CD8-positive, alpha-beta memory T cell (primary cell): ENCODE measurements at places on chromosomes 16 and 17.
A peak's percentile ranks its signal among the peaks of the same experiment; 100 is the strongest.

- DNase-seq, result no peak
These were observed 1.9 kb downstream of the CEMP1 start for GRCh38 chr16:2529061-2529931.

DNA sequence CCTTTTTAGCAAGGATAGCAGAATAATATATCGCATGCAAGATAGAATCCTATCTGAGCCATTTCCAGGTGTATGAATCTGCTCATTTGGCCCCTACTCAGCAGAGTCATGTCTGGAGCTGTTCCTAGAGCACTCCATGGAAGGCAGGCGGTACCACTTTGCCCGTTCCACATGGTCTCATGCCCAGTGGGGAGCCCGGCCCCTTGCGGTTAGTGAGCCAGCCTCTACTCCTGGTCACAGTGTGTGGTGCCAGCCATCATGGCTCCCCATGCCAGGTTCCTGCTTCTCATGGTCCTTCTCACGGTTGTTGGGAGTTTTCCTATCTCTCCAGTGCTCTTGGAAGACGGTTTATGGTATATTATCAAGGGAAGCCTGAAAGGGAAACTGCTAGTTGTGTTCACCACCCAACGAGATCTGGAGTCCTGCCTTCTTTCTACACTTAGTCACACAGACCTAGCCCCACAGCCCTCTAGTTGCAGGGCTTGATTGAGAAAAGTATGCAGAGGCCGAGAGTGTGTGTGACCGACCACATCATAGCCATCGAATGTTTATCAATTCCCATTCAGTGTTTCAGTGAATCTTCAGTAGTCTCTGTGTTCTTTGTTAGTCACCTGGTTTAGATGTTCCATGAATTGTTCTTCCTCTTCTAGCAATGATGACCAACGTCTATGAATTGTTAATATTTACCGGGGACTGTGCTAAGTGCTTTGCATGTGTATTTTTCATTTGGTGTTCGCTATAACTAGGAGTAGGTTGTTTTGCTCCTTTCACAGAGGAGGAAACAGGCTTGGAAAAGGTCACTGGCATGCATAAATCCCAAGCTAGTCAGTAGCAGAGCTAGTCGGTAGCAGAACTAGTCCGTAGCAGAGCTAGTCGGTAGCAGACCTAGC is 9.6 kb downstream of the JPT2 start:
- DNase-seq, result no peak

DNA sequence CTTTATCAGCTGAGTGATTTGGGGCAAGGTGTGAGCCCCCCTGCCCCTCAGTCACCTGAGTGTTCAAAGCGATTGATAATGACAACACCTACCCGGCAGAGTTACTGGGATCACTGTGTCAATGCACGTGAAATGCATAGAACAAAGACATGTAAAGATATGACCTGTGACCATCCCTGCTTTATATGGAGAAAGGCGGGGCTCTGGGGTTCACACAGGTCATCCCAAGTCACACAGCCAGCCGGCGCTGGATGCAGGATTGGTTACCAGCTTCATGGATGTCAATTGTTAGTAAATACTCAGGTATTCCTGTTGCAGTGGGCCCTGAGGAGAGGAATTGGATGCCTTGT is 64.4 kb downstream of the CRISPLD2 start:
- DNase-seq, result no peak

GRCh38 chr16:68993456-68993855 is 112.0 kb upstream of the HAS3 start:
- no peak for DNase-seq

- DNase-seq, result peak; percentile 80
These were observed at the start of gene TBC1D24 for GRCh38 chr16:2474877-2475412. Gene TBC1D24, plus strand, starts transcription at chr16:2475127. Its CDS starts 21,022 bp downstream, at chr16:2496149.

- DNase-seq, result no peak
These were observed 10.2 kb downstream of the CDH13 start for GRCh38 chr16:82636958-82637357.

DNA sequence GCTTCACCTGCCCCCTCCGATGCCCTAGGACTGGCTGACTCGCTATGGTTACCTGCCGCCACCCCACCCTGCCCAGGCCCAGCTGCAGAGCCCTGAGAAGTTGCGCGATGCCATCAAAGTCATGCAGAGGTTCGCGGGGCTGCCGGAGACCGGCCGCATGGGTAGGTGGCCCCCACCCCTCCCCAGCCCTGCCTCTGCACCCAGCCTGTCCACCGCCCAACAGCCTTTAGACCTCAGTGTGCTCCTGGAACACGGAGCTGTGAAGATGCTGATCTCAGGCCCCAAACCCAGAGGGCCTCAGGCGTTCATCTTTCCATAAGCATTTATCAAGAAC is 993 bp downstream of the MMP25 start:
- no peak for DNase-seq

DNA sequence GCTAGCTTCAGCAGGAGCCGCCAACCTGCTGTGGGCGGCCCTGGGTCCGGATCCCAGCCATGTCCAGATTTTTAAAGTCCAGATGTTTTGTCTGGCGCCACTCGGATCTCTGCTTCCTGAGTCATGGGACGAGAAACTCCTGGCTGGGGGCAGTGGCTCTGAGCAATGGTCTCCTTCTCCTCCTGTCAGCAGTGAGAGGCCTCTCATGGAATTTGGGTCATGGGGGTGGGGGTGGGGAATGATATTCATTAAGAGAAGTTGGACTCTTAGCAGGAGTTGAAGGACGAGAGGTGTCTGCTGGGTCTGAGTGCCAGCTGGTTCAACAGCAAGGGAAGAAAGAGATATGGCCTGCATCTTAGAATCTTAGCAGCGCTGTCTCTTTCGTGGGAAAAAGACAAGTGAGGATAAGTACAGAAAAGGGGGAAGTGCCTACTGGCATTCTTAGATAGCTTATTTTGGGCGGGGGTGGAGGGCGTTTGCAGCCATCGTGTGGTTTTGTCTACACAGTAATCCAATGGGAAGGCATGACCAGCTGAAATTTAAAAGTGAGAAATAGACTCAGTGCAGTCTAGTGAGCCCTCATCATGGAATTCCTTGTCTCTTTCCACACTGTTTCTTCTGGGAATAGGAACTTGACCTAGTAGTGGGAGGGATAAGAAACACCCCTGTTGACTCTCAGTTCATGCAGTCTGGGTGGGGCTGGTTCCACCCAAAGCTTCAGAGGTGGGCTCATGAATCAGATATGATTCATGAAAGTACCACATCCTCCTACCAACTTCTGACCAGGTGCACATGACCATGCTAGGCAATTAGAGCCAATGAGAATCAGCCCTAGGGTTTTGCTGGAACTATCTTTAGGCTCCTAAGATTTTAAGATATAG is 80.5 kb downstream of the MYH13 start:
- DNase-seq, result no peak

GRCh38 chr16:83769397-83770008 is 38.3 kb upstream of the HSBP1 start:
- DNase-seq, result no peak

GRCh38 chr16:80703131-80704071 is 101.0 kb downstream of the CDYL2 start:
- no peak for DNase-seq

GRCh38 chr17:45001310-45001709 is 33.2 kb upstream of the C1QL1 start:
- DNase-seq, result no peak

DNA sequence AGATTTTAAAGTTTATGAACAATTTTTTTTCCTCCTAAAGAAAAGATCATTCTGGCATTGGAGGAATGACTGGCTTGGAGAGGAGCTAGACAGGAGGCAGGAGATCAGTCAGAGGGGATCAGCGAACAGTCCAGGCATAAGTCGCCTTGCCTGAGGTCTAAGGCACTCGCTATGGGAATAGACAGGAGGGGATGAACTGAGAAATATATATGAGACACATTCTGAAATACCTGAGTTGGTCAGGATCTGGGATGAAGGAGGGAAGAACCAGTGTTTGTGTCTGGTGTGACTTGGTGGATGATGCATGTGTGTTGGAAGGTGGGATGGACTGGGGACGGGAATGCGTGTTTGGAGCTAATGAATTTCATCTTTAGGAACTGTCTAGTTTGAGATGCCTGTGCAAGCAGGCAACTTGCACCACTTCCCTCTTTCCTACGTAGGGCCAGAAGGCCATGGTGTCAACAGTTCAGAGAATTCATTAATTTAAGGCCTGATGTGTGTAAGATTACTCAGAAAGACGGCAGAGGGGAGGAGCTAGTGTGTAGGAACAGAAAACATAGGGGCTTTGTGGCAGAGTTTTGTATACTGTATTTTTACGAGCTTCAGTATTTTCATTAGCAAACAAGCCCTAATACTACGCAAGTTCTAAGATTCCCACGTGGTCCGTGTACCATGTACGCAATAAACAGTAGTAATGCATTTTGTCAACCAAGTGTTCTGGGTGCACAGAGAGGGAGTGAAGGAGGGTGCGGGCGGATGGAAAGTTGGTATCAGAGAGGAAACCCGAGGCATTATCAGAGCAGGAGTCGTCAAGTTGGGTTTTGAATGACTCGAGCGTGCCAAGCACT is 825 bp downstream of the HEATR6 start:
- no peak for DNase-seq

DNA sequence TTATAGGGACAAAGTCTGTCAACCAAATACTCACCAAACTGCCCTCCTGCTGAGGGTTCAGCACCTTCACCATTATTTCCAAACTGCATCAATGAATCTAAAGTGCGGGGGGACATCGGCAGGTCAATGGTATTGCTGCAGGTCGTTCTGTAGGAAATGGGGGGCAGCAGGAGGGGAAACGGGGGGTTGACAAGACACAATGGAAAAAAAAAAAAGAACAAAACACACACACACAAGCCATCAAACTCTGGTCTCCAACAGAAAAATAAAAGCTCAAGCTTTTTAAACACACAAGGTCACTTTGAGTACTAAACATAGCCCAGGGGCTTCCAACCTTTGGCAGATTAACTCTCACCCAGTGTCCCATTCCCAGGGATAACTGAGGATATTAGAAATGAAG is 28.5 kb downstream of the STAT5A start:
- no peak for DNase-seq

DNA sequence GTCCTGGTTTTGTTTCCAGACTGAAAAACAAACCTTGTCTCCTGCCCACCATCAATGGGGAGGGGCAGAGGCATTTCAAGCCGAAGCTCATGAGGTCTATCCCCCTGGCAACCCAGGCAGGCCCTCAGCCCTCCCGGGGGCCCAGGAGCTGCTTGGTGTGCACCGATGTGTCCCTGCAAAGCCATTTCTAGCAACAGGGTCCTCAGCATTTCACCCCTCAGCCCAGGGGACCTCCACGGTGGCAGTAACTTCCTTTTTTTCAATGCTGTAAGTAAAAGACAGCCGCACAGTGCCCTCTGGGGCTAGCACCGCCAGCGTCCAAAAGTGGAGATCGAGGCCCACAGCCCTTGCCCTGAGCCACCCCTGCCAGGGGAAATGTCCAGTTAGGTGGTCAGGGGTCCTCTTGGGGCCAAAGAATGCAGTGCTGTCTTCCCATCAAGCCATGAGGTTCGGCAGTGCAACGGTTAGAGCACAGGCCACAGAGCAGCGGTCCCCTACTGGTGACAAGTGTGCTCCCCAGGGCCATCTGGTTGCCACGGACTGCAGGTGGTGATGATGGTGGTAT is 79.9 kb downstream of the LITAF start:
- no peak for DNase-seq

- no peak for DNase-seq
These were observed 20.8 kb upstream of the ZNF423 start for GRCh38 chr16:49876716-49877129.

DNA sequence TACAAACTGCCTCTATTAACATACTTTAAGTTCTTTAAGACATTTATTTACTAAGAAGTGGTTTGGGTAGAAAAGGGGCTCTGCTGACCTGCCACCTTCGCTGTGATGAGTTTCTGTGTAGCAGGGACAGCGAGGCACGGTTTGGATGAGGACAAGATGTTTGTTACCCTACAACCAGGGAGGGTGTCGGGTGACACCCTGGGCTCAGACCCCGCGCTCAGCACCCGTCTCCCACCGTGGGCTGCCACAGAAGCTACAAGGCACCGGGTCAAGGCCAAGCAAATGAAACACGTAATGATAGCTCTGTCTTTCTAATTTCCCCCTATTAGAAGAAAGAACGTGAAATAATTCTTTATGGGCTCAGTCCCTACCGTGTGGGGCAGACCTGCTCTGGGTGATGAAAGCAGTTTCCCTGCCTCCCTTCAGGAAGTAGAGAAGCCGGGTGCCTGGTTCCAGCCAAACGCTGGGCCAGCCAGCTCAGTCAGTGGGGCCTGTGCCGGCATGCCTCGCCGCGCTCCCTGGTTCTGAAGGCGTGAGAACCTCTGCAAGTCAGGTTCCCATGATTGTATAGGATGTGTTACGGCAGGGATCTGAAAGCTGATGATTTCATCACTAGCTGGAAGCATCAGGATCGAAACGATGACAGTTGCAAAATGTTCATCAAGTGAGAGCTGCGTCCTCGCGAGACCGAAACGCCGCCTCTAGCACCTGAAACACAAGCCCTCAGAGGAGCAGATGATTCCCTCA is 3.9 kb downstream of the ZNF750 start:
- no peak for DNase-seq

- no peak for DNase-seq
These were observed 13.8 kb downstream of the UNC13D start for GRCh38 chr17:75830164-75831031.

GRCh38 chr16:66044556-66044955 is 321.9 kb upstream of the CDH5 start:
- no peak for DNase-seq

DNA sequence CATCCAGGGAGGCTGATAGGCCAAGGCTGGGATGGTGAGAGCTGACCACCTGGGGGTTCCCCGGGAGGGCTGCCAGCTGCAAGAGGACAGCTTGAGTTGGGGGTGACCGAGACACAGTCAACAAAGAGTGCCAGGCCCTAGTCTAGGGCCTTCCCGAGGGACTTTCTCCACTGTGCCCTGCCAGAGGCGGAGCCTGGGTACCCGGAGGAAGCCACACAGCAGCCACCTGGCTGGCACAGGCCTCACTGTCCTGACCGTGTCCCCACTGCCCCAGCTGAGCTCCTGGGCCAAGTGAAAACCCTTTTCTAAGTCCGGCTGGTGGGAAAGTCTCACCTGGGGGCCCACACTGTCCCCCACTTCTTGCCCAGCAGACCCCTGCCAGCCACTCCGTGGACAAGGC is 71.9 kb upstream of the GSE1 start:
- no peak for DNase-seq

DNA sequence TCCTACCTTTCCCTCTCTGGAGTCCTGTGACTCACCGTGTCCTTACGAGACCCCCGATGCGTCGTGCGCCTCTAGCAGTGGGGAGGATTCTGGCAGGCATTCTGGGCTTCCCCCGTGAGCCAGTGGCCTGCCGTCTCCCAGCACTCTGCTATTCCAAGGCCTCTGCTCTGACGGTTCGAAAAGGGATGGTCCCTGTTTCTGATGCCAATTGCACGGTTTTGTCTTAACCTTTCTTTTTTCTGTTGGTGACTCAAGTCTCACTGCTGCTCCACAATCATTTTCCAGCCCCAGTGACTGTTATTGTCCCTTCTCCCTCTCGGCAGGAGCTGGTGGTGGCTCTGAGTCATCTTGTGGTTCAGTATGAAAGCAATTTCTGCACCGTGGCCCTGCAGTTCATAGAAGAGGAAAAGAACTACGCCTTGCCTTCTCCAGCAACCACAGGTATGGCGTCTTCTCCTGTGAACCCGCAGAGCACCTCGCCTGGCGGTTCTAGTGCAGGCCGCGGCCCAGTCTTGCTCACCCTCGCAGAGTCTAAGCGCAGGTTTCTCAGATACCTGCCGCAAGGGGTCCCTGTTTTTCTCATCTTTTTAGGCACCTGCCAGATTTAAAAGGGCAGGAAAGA is 100.1 kb upstream of the CHMP6 start:
- peak; percentile 62 for DNase-seq

GRCh38 chr17:80546267-80546666 is 1.6 kb downstream of the RPTOR start:
- DNase-seq, result no peak
